ENCODE measurements at places on chromosomes 7 and 10.

GRCh38 chr10:30176182-30176581, 116.8 kb upstream of the JCAD start:
- no peak for DNase-seq

- DNase-seq, result no peak
Observed at GRCh38 chr10:60040014-60040662, 133.8 kb upstream of the CCDC6 start.

- no peak for DNase-seq
Observed at GRCh38 chr7:151461942-151462230, 21.9 kb upstream of the CRYGN start.

DNA sequence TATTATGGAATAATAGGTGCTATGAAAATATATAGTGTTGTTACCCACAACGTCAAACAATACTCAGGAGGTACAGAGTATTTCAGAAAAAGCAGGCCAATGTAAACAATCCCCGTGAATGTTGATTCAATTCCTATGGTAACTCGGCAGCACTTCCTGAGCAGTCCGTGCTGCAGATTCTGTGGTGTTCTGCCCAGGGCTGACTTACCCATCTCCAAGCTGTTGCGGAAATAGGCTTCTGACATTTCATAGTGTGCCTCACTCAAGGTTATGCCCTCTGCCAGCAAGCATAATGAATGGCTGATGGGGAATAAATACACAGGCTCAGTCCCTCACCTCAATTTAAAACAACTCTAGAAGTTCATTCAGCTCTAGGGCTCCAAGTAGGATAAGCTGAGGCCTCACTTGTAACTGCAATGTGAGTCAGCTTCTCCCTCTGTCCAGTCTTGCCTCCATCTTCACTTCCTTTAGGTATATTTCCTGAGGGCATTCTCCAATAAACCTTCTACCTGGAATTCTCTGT, 177.6 kb downstream of the GNAI1 start:
- no peak for DNase-seq

DNA sequence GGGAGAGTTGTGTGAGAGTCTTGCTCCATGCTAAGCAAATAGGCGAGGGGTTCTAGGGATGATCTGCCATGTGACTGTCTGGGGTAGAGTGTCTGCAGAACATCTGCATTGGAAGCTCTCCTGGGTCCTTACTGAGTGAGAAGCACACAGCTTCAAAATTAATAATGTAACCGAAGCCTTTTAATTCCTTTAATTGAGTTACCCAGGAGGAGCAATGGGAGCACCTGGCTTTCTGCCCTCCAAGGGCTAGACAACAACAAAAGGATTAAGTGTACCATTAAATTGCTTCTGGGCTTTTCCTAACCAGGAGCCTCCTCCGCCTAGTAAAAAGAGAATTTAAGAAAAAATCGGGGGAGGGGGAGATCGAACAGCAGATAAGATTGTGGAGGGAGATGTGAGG, 102.0 kb upstream of the TBX20 start:
- no peak for DNase-seq

- no peak for DNase-seq
Observed at GRCh38 chr7:31340051-31340450, 475 bp downstream of the NEUROD6 start.

DNA sequence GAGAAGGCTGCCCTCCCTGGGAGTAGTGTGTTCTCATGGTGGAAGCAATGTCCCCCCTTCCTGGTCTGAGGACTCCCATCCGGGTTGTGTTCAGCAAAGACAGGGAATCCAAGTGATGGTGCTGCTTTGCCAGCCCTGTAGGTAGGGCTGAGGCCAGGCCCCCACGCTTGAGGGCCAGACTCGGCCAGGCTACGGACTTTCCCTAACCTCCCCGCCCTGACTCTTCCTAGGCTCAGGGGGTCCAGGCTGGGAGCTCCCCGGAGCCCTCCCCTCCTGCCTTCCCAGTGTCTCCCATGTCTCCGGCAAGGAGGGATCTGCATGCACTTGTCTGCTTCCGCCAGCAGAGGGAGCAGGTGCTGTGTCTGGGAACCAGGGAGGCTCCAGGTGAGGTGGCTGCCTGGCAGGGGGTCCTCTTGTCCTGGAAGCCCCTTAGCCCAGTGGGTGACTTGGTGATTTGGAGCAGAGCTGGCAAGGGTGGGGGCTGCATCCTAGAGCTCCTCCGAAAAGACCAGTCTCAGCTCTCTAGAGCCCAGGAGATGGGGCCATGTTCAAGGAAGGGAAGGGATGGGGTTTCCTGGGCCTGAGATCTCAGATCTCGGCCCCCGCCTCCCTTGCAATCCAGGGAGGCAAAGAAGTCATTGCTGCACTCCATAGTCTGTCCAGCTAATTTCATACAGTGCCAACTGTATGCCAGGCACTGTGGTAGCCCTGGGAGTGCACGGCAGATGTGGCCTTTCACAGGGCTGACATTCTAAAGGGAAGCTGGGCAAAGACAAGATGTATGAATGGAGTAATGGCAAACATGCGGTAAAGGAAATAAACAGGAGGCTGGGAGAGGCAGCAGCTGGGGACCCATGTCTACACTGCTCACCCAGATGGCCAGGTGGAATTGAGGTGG, 20.3 kb upstream of the SFRP5 start:
- DNase-seq, result peak; percentile 68

DNA sequence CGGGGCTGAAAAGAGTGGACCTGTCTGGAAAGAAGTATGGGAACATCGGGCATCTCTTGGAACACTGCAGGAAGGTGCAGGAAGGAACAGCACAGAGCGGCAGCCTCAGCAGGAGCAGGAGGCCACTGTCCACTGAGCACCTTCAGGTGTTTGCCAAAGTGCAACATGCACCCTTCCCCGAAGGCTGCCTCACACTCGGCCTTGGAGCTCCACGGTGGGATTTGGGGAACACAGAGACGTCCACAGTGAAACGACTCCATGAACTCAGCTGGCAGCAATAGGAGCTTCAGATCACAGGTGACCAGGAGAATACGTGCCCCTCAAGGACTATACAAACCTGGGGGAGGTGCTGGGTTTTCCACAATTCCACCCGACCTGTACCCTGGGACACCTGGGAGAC, 140.3 kb upstream of the RET start:
- DNase-seq, result no peak

- no peak for DNase-seq
Observed at GRCh38 chr10:130891066-130891465, 420.5 kb downstream of the TCERG1L start.

DNA sequence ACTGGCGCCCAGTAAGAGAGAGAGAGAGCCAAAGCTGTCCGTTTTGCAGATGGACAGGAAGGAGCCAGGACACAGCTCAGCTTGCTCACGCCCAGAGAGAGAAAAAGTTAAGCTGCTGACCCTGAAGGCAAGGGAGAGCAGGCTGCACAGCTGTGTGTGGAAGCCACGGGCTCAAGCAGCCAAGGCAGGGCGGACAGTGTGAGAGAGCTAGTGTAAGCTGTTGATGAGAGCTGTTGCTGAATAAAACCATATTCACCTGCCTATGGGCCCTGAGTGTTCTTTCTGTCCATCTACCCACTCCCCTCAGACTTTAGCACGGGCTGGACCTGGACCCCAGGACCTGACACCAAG, 5.4 kb downstream of the INMT start:
- no peak for DNase-seq

DNA sequence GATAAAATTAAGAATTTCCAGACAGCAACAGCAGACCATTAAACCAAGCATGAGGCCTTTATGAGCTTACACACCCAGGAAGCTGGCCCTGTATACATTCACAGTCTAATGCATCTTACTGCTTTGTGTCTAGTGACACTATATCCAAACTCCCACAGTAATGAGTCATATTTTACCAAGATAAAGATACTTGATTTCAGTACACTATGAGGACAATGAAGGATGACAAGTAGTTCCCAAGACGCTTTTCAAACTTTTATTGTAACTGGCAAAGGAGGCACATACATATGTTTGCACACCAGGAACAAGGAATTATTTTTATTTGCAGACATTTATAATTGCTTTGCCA, 148.0 kb downstream of the TSPAN12 start:
- DNase-seq, result no peak

DNA sequence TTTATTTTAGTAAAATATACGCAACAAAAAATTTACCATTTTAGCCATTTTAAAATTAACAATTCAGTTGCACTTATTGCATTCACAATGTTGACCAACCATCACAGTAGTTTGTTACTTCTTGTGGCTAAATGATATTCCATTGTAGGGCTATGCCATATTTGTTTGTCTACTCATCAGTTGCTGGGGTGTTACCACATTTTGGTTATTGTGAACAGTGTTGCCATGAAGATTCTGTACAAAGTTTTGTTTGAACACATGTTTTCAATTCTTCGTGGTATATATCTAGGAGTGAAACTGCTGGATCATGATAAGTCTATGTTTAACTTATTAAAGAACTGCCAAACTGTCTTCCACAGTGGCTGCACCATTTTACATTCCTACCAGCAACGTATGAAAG, 46.3 kb upstream of the ZNF365 start:
- no peak for DNase-seq

DNA sequence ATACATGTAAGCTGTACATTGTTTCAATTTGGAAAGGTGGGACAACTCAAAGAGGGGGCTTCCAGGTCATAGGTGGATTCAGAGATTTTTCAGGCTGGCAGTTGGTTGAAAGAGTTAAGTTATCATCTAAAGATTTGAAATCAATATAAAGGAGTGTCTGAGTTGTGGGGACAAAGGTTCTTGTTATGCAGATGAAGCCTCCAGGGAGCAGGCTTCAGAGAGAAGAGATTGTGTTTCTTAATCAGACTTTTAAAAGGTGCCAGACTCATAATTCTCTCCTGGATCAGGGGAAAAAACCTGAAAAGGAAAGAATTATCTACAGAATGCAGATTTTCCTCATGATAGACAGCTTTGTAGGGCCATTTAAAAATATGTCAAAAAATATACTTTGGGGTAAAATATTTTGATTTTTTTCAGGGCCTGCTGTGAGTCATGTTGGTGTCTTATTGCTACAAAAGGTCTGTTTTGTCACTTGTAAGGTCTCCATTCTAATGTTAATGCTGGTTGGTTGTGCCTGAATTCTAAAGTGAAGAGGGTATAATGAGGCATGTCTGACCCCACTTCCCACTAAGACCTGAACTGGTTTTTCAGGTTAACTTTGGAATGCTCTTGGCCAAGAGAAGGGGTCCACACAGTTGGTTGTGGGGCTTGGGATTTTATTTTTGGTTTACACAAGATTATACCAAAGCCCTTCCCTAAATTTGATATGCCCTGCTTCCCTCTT, 52.7 kb upstream of the PRSS1 start:
- no peak for DNase-seq

GRCh38 chr10:93211991-93212390, 138.3 kb downstream of the CYP26A1 start:
- no peak for DNase-seq

- no peak for DNase-seq
Observed at GRCh38 chr7:105289704-105290103, 99.0 kb downstream of the SRPK2 start.

- no peak for DNase-seq
Observed at GRCh38 chr10:50788951-50789945, 49.5 kb downstream of the ASAH2B start.

DNA sequence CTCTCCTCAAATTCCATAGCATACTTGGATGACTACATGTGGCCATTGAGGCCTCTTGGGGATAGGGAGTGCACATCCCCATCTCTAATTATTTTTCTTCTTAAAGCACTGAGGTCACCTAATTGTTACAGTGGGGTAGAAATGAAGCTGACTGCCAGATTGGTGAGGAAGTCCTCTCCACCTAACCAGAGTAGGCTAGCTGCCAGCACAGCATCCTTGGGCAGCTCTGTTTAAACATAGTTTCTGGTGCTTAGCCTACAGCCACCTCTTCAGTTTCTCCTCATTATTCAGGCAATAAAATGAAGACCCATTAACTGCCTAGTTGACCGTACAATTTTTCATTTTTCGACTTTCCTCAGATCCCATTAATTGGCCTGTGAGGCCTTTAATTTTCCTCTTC, 104.6 kb downstream of the MLLT10 start:
- no peak for DNase-seq

DNA sequence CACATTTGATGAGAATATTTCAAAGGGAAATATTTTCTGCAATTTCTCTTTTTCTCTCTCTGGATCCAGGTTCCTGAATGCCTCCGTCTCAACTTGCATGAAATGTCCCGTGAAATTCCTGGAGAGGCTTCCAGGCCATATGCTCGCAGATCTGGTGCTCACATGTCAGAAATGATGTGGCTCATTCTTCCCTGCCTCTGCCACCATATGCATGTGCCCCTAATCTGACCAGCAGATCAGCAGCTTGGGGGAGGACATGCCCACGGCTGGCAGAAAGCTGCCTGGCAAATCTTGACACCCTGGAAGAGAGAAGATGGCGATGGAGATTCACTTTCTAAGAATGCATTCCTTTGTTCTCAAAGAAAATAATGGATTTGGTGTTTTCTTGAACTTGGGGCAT, 490.7 kb downstream of the RPS24 start:
- DNase-seq, result no peak

DNA sequence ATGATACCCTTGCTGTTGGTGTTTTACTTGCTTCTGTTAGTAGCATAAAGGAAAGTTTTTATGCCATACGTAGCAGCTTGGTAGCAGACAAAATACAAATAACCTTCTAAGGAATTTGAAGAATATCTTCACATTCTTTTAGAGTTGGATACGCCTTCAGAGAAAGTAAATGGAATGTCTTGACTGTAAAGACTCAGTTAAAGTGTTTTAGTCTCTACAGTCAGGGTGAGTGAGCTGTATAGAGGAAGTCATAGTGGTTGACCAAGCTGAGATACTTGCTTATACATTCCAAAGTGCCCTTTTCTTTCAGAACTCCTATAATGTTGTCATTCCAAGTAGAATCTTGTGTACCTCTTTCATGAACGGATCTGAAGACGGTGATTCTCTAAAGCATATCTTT, 37.7 kb downstream of the RABGEF1 start:
- no peak for DNase-seq

- no peak for DNase-seq
Observed at GRCh38 chr7:48213226-48213625, 42.0 kb downstream of the ABCA13 start.

DNA sequence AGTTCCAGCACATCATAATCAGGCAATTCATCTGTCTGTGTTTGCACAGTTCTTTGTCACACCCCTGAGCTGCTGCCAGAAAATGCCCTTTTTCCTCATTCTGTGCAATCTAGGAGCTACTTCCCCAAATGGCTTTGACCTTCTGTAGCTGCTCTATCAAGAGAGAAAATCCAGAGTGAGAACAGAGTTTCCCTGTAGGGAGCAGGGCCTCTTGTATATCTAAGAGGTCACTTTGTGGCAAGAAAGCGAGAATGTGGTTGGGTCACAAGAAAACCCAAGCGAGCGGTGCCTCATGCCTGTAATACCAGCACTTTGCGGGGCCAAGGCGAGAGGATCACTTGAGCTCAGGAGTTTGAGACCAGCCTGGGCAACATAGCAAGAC, 24.3 kb downstream of the SLC29A3 start:
- DNase-seq, result no peak

DNA sequence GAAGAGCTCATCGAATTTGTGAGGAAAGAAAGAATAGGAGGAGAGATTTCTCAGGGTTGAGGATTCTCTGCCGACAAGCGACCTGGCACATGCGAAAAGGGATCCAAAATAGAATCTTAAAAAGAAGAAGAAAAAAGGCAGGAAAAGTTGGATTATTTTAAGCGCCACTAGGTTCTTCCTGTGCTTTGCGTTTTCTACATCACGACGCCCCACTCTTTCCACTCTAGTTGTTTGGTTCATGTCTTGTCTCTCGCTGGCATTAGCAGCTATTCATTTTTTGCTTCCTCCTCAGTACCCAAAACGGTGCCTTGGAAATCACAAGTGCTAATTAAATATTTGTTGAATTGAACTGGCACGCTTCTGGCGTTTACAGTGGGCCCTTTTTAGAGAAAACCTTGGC, 674 bp upstream of the FRA10AC1 start:
- DNase-seq, result peak; percentile 6

- DNase-seq, result no peak
Observed at GRCh38 chr10:42981358-42982236, 95.3 kb upstream of the RET start.

- DNase-seq, result no peak
Observed at GRCh38 chr7:29490094-29490607, 73.5 kb upstream of the PRR15 start.
